Stimulated activated CD4-positive, alpha-beta T cell treated with anti-CD3 and anti-CD28 coated beads, TNF-alpha, amount 100 ng/mL, for 1 hour (primary cell): ENCODE measurements at places on chromosomes 5 and 9.

- DNase-seq, result no peak
Observed at GRCh38 chr9:131636593-131636992, 91.3 kb downstream of the PRRT1B start.

- no peak for DNase-seq
Observed at GRCh38 chr9:5425006-5425628, 12.6 kb downstream of the PLGRKT start.

DNA sequence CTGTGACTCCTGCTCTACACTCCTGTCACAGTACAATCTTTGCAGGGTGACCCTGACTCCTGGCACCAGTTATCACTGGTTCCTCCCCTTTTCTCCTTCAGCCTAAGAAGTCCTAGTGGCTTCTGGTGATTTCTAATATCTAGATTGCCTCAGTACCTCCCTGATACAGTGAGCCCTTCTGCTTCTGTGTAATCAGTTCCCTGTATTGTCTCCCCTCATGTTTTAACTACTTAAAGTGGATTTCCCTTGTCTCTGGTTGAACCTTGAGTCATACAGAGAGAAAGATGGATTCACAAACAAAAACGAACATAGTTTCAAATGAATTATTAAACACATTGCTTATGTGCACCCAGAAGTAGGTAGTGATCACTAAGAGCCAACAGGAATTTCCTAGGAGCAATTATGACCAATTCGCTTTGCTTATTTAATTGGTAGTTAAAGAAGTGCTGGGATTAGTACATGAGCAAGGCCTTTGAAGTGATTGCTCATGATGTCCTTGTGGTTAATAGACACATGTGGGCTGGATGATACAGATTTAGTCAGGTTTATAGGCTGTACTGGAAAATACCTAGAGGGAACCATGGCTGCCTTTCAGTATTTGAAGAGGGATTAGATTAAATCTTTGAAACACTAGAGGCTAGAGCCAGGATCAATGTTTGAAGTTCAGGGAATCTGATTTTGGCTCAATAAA is 145.8 kb upstream of the MEF2C start:
- DNase-seq, result no peak

DNA sequence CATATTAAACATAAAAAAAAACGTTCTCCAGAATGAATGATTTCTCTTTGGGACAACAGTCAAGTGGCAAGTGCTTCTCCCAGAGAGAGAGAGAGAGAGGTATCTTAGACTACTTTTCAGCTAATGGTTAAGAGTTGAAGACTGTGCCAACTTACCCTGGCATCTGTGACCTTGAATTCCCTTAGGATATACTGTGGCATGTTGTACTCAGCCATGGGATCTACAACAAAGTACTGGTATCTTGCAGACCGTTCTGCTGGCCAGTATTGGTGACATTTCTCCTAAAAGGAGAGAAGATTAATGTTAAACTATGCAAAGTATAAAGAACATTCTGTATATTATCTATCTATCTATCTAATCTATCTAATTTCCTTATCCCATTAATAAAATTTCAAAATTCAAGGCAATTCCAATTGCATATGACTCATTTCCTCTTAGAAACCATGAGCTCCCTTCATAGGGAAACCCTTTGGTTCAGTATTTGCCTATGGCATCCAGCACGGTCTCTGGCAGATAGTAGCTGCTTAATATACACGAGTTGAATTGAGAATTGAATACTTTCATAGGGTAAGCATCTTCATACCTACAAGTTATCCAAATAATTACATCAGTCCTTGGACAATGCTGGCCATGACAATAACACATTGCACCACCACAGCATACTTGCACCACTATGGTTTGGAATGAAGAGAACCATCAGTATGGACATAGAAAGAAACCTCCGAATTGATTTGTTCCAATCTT is 539.4 kb upstream of the DMAC1 start:
- no peak for DNase-seq

DNA sequence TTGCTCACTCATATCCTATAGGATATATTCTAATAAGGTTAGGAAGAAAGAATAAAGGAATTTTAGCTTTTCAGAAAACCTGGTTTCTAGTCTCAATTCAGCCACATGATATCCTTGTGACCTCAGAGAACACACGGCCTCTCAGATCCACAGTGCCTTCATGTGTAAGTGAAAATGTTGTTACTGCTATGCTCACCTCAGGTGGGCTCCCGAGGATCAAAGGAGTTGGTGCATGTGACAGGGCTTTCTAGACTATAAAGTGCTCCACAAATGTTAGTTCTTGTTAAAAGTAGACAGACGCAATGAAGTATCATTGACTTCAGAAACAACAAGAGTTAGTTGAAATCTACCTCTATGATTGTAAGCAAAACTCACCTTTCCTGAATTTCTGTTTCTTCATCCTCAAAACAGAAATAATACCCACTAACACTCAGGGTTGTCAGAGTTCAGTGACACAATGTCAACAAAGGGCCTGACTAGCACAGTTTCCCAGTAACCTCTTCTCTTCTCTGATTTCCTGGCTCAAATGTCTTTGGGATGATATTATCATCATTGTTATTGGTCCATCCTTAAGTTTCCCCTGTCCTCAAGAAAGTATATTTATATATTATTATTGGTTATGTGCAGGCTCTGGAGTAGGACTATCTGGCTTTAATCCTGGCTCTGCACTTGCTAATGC is 36.0 kb upstream of the MAN2A1 start:
- no peak for DNase-seq

- DNase-seq, result no peak
Observed at GRCh38 chr5:33235304-33235703, 205.5 kb upstream of the TARS1 start.

DNA sequence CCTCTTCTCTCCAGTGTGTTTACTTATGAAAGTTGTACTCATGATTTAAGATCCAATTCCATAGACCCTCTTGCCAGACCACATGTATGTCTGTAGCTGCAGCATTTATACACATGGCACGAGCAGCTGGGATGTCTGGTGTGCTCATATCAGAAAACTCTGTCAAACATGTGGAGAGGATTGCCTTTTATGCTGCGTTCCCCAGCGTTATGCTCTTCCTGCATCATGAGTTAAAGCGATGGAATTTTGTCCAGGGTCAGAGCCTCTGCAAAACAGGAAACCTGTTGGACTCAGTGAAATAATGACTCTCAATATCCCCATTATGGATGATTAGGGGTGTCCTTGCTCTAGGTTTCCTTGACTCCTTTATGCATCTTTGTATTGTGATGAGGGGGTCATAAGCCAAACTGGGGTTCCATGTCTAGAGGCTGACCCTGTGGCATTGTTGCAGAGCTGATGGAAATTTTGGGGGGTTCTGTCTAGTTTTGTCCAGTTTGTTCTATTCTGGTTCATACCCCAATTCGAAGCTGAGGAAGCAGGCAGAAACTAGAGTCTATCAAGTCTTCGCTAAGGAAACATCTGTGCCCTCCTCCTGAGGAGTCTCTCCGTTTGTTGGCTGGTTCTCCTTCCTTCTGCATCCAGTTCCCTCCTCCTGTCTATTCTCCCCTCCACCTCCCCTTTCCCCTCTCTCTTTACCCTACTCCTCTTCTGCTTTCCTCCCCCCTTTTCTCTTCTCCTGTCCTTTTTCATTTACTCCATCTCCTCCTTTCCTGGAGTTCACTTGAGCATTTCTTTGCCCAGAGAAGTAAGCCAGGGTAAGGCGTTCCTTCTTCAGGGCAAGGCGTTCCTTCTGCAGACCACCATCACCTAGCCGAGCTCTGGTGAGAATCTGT is 252.8 kb downstream of the MAST4 start:
- DNase-seq, result no peak

DNA sequence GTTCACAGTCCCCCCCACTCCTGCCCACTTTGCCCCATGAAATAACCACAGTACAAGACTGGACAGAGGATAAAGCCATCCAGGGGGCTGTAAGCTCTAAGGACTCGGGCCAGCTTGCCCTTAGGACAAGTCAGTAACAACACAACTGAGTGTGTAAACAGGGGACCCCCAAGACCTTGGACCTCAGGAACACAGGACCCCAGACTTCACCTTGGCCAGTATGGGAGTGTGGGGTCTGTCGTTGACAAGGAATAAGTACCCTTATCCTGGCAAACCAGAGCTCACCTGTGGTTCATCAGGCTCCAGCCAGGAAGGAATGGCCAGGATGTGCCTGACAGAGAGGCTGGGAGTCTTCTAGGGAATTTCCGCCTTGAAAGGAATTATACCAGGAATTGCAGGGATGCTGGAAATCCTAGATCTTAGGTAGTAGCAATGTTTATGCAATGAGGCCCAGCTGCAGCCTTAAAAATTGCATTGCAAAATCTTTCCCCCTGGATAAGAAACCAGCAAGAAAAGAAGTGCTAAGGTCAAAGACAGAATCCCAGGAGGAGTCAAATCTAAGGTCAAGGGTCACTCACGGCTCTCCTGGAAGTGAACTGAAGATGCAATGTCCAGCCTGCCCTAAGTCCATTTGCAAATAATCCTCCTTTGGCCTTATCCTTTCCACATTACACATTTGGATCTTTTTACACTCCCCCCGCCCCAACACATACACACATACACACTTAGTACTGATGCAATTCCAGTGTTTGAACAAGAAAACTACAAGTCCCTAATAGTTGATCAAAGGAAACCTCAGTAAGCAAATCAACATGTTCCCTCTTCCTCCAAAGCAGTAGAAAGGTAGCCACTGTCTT is 27.3 kb upstream of the TDRD7 start:
- DNase-seq, result no peak
